ENCODE measurements at places on chromosomes 11 and 22. TPM values are rescaled to one million over a fixed set of nuclear protein-coding genes. Genes with fewer than 3 reads are reported as not detected.

GRCh38 chr11:46676436-46677158 is 23.8 kb downstream of the ARHGAP1 start:
- DNase-seq, result no peak

DNA sequence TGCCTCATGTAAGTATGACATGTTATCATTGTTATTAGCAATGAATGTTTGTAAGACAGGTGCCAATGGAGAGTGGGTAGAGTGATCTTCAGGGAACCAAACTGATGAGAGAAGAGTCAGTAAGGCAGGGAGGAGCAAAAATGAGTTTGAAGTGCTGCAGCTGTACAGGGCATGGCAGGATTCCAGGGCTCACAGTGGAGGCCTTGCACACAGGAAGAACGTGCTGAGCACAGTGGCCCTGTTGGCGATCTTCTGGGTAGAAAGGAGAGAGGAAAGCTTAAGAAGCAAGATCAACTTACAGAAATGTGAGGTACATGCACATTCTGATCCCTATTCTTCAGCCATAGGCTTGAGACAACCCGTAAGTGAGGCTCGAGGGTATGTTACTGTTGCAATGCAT is 219.3 kb upstream of the TMEM45B start:
- no peak for DNase-seq

The LMNTD2 gene
- total RNA-seq, result 6.7 TPM

- peak; percentile 76 for DNase-seq
Measured at GRCh38 chr11:2178906-2179494, 7.4 kb upstream of the TH start.

The CADM1 gene
- total RNA-seq, result 28.2 TPM

- DNase-seq, result no peak
Measured at GRCh38 chr11:32396991-32397390, 38.3 kb downstream of the WT1 start.
